ENCODE measurements at places on chromosomes 7 and 10. TPM values are rescaled to one million over a fixed set of nuclear protein-coding genes. Genes with fewer than 3 reads are reported as not detected.
A peak's percentile ranks its signal among the peaks of the same experiment; 100 is the strongest.

Gene FAM25G
- not detected for total RNA-seq

Gene COX15
- 34.2 TPM for total RNA-seq

DNA sequence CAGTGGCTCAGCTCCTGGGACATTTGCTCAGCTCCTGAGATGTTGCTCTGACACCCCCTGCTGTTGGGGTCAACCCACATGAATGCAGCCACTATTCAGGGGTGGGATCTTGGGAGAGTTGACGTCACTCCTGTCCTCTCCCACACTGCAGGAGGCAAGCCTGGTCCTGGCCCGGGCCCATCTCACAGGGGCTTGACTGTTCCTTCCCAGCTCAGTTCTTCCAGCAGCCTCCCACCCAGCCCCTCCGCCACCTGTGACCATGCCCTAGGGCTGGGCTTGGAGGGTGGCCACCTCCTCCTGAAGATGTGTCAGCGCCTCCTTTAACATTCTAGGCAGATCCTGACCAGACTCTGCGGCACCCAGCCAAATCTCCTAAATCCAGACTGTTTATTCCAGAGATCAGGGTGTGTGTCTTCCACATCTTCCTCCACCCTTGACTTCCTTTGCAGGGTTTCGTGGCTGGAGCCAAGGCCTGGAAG lies 19.1 kb upstream of the OPALIN start:
- DNase-seq = no peak

DNA sequence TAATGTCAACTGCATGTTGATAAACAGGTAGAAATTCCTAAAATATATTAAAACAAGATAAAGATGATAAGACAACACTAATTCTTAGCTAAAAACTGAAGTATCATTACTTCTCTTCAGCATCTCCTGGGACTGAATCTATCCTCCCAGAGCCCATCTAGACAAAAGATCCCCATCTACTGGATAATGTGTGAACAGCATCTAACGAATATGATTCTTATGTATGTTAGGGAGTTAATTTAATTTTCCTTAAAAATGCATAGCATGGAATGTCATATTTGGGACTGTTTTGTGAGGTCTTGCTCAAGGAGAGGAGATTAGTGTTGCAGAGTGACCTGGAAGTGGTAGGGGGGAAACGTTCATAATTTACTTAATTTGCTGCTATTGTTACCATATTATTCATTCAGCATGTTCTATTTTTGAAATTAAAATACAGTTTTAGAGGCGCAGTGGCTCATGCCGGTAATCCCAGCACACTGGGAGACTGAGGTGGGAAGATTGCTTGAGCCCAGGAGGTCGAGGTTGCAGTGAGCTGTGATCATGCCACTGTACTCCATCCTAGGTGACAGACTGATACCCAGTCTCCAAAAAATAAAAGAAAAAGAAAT lies 305.1 kb upstream of the CSTF2T start:
- DNase-seq = no peak

Gene EPO
- not detected for total RNA-seq

DNA sequence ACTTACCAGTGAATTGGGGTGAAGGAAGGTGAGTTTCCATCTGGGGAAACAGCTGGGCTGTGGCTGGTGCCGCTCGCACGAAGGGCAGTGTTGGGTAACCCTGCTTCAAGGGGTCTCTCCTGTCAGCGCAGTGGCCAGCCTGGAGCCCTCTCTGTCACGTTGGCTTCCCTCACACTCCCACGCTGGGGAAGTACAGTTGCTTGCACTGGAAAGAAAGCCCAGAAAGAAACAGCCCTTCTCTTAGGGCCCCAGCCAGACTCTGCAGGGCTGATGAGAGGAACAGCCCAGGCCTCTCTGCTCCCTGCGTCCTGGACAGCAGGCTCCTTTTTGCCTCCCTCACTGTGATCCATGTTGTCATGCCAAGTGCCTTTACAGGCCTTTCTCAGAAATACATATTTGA lies 40.3 kb upstream of the TRIM8 start:
- DNase-seq = no peak

DNA sequence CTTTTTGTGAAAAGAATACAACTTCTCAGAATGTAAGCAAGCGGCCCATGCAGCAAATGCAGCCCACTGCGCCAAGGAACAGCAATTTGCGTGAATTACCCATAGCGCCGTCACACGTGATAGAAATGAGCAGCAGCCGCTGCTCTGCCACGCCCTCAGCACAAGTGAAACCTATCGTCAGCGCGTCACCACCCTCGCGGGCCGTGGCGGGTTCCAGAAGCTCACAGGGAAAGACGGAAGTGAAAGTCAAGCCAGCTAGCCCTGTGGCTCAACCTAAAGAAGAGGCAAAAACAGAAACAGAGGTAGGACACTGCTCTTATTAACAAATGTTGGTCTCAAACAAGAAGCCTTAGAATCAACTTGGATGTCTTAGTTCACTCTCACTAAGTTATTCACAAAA lies 70.5 kb downstream of the SHH start:
- no peak for DNase-seq

DNA sequence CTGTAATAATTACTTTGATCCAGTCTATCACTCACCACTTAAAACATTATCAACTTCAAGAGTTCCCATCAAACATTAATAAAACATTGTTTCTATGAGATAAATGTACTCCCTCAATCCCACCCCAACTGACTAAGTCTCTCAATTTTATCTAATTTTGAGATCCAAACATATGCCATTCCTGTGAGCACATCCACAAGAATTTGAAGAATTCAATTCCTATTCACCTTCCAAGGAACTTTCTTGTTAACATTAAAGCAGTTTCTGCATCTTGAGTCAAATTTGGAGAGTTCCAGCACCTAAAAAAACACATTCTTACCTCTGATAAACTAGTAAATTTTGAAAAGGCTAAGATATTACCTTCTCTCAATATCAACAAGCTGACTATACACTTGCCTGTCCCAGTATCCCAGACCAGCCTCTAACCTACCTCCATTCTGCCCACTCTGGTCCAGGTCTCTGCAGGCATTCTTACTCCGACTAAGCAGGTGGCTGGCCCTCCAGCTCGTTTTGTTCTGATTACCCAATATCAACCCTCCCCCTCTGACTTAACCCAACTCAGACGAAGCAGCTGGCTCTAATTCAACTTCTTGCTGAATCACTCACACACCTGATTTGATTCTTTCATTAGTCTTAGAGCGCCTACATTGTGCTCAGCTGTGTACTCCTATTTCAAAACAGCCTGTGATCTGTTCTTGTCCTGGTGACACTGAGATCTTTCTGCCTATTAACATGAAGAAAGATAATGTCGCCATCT lies 275.2 kb downstream of the IPMK start:
- DNase-seq = no peak

Gene MOGAT3
- total RNA-seq = not detected

GRCh38 chr10:61791216-61791615 lies 110.3 kb upstream of the ARID5B start:
- no peak for DNase-seq

Gene CYP3A7
- not detected for total RNA-seq

DNA sequence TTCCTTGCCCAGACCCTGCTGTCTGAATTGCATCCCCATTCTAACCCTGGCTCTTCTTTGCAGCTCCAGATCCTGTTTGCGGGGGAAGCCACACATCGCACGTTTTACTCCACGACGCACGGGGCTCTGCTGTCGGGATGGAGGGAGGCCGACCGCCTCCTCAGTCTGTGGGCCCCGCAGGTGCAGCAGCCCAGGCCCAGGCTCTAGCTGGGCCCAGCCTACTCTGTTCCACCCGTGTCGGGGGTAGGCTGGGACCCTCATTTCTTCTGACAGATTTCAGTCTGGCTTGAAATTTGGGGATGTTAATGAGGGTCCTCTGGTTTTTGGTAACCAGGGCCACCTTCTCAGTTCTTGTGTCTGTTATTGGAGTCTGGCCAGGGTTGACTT lies 2.7 kb upstream of the MTG1 start:
- DNase-seq = no peak

- DNase-seq = peak; percentile 81
Measured at GRCh38 chr10:59905066-59905730, 1.2 kb downstream of the CCDC6 start.

DNA sequence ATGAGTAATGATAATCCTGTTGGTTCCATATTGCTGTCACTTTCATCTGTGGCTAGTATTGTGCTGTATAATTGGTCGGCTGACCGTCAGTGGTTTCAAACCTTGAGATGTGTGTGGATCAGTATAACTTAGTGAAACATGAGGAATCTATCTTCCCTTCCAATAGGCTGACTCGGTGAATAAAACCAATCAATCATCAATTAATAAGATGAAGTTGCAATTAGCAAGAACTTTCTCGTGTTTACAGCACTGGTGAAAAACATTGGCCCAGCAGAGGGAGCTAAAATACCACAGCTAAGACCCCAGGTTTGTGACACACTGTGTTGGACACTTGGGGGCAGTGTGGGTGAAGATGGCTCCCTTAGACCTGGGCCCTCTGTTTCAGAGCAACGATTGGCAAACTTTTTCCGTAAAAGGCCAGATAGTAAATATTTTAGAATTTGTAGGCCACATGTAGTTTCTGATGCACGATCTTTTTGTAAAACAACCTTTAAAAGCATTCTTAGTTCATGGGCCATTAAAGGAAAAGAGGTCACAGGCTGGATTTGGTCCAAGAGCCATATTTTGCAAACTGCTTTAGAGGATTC lies 47.8 kb downstream of the STRA8 start:
- peak; percentile 92 for DNase-seq

Gene CALHM1
- total RNA-seq = not detected

Gene SPDYE1
- not detected for total RNA-seq

GRCh38 chr7:39890411-39890810 lies 59.6 kb upstream of the CDK13 start:
- no peak for DNase-seq

- no peak for DNase-seq
Measured at GRCh38 chr10:112724404-112724991, 225.5 kb upstream of the TCF7L2 start.

DNA sequence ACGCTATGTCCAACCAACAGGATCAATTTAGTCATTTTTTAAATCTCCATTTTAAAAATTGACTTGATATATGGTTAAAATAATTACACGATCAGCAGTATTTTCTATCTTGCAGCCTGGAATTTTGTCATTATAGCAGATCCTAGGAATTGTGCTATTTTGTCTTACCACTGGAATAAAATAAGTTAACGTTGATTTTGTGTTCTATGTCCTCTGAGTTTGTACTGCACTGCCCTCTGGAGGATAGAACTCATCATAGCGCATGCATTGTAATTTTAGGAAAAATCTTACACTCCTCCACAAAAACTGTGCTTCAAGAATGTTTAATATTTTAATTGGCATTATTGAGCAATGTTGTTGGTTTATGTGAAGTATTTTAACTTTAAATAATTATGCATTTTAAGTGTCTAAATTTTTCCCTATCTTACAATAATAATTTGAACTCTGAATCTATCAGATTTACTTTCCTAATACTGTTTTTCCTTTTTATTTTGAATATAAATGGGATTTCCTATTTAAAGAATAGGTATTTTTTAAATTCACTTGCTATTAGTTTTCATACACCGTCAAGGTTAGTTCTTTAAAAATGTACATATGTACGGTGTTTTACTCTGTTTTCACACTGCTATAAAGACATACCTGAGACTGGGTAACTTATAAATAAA lies 220.1 kb downstream of the PPP1R3A start:
- DNase-seq = peak; percentile 7

GRCh38 chr10:115933098-115933497 lies 339.9 kb downstream of the GFRA1 start:
- no peak for DNase-seq

GRCh38 chr7:91343996-91344629 lies 79.9 kb downstream of the FZD1 start:
- no peak for DNase-seq

GRCh38 chr7:86668315-86668714 lies 24.6 kb downstream of the GRM3 start:
- DNase-seq = no peak

Gene NCF1
- 2.2 TPM for total RNA-seq

Data from activated CD8-positive, alpha-beta T cell treated with anti-CD3 and anti-CD28 coated beads for 36 hours (primary cell).